ENCODE measurements at places on chromosomes 4 and X.
A peak's percentile ranks its signal among the peaks of the same experiment; 100 is the strongest.

- no peak for DNase-seq
Observed at GRCh38 chr4:98641376-98641775, 17.0 kb downstream of the TSPAN5 start.

DNA sequence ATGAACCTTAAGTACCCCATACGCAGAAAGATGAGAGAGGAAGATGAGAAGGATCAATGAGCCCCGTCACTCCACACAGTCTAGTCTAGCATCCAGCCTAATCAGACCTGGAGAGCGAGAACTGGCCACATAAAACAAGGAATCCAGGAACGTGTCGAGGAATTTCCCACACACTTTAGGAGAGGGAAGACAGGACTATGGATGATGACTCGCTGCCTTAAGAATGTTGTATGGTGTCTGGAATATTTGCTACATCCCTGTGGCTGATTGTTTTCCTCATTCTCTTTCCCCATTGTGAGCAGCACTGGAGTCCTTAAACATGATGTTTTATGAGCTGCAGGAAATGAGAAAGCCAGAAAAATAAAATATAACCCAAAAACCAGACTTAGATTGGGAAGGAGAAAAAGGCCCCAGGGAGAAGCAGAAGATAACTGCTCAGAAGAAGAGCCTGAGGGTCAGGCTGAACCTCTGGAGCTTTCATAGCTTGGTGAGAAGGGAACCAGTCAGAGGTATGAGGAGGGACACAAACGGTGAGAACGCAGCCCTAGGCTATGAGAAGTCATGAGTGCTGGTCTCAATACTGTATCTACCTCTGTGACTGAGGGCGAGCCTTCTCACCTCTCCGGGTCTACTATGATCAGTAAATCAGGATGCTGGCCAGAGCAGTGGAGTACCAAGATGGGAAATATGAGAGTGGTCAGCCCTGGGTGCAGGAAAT, 139.5 kb upstream of the NOCT start:
- no peak for DNase-seq

DNA sequence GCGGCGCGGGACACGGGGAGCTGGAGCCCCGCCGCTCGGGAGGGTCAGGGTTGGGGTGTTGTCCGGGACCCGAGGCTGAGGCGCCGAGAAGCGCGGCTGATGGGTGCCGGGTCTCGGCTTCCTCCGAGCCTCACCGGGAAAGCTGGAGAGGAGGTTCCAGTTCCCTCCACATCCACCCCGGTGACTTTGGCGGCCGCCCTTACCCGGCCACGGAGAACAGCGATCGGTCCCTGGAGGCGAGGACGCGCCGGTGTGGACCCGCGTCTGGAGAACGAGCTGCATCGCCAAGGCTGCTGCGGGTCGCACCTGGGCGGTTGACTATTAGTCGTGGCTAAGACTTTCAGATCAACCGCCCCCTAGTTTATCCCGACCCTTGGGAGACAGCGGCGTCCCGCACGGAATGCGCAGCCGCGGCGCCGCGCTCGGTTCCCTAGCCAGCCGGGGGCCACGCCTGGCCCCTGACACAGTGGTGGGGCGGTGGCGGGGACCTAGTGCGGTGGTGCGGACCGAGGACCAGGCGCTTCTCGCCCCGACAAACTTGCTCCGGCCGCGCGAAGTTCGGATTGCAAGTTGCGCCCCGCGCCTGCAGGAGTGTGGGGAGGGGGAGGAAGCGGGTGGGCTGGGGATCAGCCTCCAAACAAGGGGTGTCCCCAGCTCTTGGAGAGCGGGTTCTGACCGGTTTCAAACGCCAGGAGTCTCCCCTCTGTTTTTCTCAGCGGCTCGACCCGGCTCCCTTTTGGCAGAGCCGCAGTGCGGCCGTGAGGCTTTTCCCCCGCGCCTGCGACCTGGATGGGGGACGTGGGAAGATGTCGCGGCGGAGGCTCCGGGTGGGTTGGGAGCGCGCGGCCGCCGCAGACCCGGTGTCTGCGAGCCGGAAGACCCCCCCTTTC, 568 bp downstream of the FHDC1 start:
- DNase-seq, result no peak

GRCh38 chr4:112318239-112319142, 21.3 kb downstream of the ALPK1 start:
- peak; percentile 20 for DNase-seq

- DNase-seq, result no peak
Observed at GRCh38 chr4:56755901-56756300, 65.6 kb downstream of the SPINK2 start.

GRCh38 chr4:137387924-137388323, 144.4 kb downstream of the PCDH18 start:
- DNase-seq, result no peak

GRCh38 chrX:154594491-154594890, 9.6 kb downstream of the CTAG1A start:
- DNase-seq, result no peak

DNA sequence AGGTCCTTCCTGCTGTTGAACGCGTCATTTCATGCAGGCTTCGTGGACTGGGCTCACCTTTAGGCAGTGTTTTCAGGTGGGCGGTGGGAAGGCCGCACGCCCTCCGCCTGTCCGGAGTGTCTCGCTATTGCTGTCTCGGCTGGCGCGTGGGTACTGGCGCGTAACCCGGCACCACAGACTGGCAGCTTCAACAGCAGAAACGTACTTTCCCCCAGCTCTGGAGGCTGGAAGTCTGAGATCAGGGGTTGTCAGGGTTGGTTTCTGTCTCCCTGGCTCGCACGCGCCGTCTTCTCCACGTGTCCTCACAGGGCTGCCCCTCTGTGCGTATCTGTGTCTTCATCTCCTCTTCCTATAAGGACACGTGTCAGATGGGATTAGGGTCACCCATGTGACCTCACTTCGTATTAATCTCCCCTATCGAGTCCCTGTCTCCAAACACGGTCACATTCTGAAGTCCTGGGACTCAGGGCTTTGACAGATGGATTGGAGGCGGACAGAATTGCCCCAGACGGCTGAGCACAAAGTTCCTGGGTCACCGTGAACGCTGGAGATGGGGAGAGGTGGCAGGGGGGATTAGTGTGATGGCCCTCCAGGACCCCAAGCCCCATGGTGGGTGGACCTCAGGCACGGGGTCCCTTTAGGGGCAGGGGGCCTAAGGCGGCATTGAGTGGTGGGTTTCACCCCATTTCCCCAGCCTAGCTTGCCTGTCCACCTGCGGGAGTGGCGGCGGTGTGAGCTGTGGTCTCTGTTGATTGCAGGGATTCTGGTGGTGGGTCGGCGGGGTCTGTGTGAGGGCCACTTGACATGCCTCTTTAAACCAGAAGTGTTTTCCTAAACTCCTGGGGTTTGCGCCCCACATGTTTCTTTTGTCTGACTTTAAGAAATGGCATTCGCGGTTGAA, 83.4 kb upstream of the LRPAP1 start:
- no peak for DNase-seq

DNA sequence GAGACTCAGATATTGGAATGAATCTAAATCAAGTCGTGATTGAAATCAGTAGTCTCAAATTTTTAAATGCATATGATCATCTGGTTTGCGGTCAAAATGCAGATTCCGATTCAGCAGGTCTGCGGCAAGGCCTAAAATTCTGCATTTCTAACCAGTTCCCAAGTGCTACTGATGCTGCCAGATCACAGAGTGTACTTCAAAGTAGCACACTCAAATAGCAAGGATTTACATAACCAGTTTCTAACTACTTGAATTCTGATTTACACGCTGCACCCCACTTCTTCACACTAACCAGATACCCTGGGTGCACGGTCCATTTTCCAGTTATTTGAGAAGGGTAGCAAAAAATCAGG, 752 bp downstream of the MBTPS2 start:
- DNase-seq, result peak; percentile 0

DNA sequence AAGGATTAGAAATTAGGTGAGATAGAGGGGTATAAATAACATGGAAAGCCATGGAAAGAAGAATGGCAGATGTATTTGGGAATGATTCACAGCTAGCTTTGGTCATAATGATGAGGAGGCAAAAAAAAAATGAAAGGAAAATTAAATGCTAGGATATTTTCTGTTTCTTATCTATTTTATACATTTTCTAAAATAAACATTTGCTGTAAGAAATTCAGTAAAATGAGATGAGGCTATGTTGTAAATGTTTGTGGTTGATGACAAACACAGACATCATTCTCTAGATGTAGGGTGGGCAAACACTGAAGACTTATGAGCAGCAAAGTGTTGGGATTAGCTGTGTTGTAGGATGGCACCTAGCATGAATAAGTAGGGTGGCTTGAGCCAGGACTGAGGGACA, 407.1 kb downstream of the IL15 start:
- DNase-seq, result no peak

DNA sequence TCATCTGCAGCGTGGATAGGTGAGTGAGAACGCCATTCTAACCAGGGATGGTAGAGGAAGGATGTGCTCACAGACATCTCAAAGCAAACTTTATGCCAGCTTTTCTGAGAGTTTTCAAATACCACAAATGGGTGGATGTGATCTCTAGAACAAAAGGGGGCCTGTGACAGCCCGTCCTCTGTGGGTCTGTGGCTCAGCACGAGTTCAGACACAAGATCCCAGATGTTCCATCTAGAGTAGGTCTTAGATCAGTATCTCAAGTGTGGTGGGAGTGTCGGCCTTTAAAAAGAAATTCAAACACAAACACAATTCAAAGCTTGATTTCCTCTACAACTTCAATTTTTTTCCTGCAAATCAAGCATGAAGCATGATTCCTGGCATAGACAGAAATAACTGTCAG, 22.8 kb downstream of the QDPR start:
- DNase-seq, result no peak

GRCh38 chrX:113529426-113530013, 688.9 kb upstream of the AMOT start:
- DNase-seq, result no peak

DNA sequence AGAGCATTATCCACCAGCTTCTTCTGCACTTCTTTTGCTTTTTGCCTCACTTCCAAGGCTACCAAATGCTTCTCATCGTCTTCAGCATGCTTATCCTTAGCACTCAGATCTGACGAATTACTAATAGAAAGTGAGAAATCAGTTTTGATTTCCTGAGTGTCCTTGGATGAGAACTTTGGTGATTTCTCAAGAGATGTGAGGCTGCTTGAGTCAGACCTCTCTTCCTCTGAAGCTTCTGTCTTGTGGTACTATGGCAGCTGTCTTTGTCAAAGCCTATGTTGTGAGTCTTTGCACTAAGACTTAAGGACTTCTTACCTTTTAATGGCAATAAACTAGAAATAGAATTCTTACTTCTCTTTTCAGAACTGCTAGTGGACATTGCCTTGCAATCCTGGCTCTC, 169.9 kb downstream of the CPE start:
- DNase-seq, result no peak

GRCh38 chrX:39174772-39175417, 373.6 kb downstream of the MID1IP1 start:
- peak; percentile 58 for DNase-seq
